ENCODE measurements at places on chromosomes 5 and 9.

- DNase-seq, result no peak
Measured at GRCh38 chr9:114900942-114901802, 29.2 kb downstream of the TNFSF8 start.

- DNase-seq, result no peak
Measured at GRCh38 chr5:154081246-154081645, 42.5 kb downstream of the MFAP3 start.

GRCh38 chr5:149358294-149358651, 427 bp downstream of the PCYOX1L start:
- DNase-seq, result no peak

GRCh38 chr9:26392639-26393038, 500.0 kb downstream of the CAAP1 start:
- DNase-seq, result no peak

GRCh38 chr5:151139646-151140045, 17.9 kb downstream of the ANXA6 start:
- DNase-seq, result no peak

GRCh38 chr9:91073049-91073810, 271.6 kb downstream of the SYK start:
- DNase-seq, result no peak

DNA sequence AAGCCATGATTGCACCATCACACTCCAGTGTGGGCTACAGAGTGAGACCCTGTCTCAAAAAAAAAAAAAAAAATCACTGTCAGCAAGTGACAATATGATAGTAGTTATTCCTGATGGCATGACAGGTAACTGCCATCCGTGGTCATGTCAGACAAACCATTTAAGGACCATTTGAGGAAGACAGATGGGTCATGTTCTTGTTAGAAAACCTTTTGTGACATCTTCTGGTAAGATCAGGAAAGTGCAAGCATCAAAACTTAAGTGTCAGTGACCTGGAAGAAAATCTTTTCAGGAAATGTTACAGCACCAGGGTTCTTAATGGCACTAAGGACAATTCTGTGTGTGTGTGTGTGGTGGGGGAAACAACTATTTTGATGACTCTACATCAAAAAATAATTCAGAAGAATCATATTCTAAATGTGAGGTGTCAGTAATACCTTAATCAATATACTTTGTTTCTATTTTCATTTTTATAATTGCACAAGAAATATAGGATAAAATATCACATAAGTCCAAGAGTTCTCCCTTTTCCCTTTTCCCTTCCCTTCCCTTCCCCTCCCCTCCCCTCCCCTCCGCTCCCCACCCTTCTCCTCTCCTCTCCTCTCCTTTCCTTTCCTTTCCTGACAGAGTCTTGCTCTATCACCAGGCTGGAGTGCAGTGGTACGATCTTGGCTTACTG, 17.8 kb downstream of the SLC38A9 start:
- no peak for DNase-seq

GRCh38 chr9:115411516-115411915, 293.6 kb upstream of the TNC start:
- no peak for DNase-seq

DNA sequence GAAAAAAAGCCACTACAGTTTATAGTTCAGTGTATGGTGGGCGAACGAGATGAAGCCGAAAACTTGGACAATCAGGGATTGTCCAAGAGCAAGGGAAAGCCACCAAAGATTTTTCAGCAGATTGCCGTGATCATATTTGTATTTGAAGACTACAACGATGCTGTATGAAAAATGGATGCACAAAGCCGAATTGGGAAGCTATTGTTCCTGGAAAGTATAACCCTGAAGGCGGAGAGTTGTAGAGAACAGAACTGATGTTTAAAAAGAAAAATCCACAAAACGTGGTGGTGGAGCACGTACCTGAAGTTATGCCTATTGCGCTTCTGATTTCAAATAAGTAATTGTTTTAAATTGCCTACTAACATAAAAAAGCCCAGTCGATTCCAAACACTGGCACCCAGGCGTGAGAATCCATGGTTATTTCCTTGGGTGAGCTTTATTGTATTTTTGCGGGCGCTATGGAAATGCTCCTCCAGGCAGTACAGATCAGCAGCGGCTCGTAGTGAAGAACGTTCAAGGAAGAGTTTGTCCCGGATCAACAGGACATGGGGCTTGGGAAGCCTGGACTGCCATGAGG, 772 bp upstream of the TARS1 start:
- no peak for DNase-seq

DNA sequence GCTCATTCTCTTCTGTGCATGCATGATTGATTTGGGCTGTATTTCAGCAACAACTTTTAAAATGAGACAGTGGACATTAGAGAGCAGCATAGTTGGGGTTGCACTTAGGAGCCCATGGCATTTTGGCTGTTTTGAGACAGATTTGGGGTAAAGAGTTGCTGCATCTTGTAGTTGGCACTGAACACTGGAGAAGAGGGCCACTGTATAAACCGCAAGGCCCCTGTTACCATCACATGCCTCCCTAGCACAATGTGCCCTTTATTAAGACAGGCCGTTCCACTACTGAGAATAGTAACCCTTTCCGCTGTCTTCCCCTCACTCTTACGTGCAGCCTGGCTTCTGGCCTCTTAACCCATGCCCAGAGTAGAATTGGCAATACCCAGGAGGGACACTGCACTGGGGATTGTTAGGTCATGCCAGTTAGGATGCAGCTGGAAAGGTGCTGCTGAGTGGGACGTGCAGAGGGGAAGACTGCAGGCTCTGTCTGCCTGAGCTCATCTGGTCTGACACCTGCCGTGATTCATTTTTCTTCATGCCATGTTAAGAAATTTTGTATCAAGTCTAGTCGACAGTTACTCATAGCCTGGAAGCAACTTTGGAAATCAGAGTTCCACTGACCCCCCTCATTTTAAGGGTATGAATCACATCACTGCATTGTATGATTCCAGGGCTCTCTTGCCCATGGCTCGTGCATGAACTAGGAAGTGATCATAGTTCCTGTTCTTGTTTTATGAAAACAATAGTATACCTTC, 146.9 kb upstream of the DMRT1 start:
- DNase-seq, result no peak

GRCh38 chr9:32589083-32589723, 16.2 kb upstream of the NDUFB6 start:
- no peak for DNase-seq

DNA sequence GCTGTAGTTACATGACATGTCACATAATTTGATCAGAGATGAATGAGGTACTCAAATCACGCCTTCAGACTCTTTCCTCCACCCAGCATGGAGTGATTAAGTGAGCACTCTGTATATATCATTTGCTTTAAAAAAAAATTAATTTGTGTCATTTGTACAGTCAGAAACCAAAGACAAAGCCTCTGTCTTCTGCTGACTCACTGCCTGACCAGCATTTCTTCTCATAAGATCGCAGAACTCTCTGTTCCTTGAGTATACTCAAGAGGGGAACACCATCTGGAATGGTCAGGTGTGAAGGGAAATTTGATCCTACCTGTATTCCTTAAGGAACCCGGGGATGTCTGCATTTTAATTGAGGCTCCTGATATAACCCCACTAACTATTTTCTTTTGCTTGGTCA, 254.4 kb downstream of the FAM114A2 start:
- no peak for DNase-seq

- no peak for DNase-seq
Measured at GRCh38 chr9:114733816-114734215, 51.8 kb upstream of the TEX48 start.

GRCh38 chr5:39376293-39376714, 12.0 kb upstream of the C9 start:
- no peak for DNase-seq

DNA sequence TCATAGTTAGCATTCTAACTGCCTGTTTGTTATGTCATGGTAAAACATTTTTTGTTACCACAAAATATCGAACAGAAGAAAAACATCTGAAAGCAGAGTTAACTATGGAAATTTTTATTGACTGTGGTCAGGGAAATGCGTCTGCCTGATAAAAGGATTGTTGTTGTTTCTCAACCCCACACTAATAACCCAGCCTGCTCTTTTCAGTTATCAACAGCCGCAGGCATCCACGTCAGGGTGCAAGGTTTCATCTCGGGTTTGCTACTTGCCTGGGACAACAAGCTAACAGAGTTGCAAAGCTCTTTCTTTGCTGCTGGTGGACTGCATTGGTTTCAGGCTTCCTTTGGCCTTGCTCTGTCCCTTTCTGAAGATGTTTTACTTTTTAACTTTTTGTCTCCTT, 969.2 kb downstream of the CDH18 start:
- DNase-seq, result no peak

- DNase-seq, result no peak
Measured at GRCh38 chr9:22650946-22651345, 204.3 kb downstream of the DMRTA1 start.

DNA sequence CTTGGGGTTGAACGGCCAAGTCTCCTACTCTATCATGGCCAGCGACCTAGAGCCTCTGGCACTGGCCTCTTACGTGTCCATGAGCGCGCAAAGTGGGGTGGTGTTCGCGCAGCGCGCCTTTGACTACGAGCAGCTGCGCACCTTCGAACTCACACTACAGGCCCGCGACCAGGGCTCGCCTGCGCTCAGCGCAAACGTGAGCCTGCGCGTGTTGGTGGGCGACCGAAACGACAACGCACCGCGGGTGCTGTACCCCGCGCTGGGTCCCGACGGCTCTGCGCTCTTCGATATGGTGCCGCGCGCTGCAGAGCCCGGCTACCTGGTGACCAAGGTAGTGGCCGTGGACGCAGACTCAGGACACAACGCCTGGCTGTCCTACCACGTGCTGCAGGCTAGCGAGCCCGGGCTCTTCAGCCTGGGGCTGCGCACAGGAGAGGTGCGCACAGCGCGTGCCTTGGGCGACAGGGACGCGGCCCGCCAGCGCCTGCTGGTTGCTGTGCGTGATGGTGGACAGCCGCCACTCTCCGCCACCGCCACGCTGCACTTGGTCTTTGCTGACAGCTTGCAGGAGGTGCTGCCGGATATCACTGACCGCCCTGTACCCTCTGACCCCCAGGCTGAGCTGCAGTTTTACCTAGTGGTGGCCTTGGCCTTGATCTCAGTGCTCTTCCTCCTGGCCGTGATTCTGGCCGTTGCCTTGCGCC, 2.0 kb downstream of the PCDHGB5 start:
- DNase-seq, result no peak

DNA sequence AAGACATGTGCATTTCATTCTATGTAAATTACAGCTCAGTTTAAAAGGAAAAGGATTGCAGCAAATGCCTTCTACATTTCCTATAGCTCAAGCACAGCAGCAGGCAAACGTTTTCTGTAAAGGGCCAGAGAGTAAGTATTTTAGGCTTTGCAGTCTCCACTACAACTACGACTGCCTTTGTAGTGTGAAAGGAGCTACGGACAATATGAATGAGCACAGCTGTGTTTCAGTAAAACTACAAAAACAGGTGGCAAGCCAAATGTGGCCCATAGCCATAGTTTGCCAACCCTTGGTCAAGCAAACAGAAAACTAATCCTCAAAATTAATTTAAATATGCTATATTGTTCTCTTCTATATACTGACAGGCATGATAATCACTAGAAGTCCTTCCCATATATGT, 7.2 kb downstream of the PTBP3 start:
- no peak for DNase-seq

- DNase-seq, result no peak
Measured at GRCh38 chr5:118533156-118533555, 455.2 kb downstream of the DTWD2 start.

GRCh38 chr9:72592502-72593403, 71.3 kb downstream of the TMC1 start:
- no peak for DNase-seq

Data from cortex of kidney (tissue), 1 donor.